ENCODE measurements at places on chromosomes 1 and 21.

DNA sequence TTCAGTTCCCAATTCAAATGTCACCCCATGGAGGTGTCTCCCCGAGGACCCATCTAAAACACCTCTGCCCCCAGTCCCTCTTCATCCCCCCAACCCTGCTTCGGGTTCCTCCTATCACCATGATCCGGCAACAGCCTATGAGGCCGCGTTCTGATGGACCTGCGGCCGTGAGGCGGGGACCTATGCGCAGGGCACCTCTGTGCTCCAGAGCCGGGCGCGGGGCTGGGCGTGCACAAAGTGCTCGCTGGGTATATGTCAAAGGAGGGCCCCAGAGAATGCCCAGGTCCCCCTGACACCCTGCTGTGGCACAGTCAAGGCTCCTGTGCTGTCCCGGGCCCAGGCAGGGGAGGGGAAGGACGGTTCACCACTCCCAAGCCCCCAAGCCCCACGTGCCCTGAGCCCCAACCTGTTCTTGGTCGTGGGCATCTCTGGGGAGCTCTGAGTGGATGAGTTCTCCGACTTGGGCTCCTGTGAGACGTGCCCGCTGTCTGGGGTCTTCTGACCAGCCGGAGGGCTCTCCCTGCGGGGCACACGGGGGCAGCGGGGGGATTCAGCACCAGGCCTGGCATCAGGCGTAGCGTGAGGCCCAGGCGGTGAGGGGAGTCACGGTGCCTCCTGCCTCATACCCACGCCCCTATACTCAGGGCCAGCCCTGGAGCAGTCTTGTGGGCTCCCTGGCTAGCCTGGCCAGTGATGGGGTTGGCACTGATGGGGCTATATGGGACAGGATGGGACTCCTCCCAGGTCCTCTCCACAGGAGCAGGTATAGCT is 67.7 kb downstream of the RAP1GAP start:
- DNase-seq, result no peak

DNA sequence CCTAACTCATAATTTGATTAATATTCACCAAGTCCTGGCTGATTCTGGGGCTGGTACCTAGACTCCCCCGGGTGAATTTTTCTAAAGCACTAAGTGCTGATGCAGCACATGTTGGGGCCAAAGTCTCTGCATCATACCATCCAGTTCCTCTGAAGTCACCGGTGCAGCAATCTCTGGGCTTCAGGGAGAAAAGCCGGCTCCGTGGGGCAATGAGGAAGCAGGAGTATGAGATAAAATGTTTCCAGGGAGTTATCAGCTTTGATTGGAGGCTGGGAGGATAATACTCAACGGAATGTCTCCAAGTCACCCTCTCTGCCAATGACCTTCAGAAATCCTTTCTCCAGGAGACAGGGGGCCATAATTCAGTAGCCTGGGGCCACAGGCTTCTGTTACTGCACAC is 1.2 kb downstream of the FCAMR start:
- no peak for DNase-seq

GRCh38 chr1:116006486-116006964 is 30.2 kb downstream of the SLC22A15 start:
- no peak for DNase-seq

DNA sequence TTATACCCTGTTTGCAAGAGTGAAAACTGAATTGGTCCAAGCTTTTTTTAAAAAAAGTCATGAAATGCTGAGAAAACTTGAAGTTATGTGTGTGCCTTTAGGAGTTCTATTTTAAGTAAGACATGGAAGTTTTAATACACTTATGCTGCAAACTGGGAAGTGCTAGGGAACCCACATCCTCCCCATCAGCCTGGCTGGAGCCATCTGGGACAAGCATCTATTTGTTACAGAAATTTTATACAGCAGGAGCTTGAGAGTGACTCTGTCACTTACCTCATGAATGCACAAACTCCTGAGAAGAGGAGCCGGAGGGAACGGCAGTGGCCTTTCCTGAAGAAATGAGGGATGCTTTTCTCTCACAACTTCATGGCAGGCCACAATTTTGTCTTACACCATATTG is 78.2 kb upstream of the SLC44A3 start:
- no peak for DNase-seq

DNA sequence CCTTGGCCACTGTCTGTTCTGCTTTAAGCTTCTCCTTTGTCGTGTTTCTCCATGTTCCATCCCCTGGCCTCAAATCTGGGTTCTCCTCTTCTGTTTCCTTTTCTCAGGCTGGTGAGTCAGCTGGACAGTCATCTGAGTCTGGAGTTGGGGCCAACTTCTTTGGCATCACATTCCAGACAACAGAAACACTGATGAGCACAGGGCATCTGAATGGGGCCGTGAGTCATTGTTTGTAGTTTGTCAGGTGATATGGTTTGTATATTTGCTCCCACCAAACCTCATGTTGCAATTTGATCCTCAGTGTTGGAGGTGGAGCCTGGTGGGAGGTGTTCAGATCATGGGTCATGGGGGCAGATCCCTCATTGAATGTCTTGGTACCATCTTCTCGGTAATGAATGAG is 14.3 kb upstream of the OLIG2 start:
- no peak for DNase-seq

- no peak for DNase-seq
Observed at GRCh38 chr1:244053831-244054230, 2.7 kb downstream of the ZBTB18 start.

DNA sequence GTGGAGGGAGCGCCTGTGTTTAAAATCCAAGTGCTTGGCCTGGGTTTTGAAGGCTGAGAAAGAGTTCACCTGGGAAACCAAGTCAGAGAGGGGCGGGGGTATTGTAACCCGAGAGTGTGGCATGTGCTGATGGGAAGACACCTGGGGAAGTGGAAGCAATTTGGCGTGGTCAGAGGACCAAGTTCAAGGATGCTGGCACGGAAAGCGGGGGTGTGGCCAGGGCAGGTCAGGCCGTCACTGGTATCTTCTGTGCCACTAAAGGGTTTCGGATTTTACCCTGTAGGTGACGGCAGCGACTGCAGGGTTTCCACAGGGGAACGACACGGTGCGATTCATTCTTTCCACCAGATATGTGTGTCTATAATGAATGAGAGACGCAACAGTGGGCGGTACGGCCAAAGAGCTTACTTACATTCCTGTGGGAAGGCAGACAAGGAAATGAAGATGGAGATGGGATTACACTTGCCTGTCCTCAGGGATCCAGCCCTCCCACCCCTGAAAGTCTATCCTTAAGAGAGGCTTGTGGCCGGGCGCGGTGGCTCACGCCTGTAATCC is 31.3 kb downstream of the CA6 start:
- DNase-seq, result no peak

DNA sequence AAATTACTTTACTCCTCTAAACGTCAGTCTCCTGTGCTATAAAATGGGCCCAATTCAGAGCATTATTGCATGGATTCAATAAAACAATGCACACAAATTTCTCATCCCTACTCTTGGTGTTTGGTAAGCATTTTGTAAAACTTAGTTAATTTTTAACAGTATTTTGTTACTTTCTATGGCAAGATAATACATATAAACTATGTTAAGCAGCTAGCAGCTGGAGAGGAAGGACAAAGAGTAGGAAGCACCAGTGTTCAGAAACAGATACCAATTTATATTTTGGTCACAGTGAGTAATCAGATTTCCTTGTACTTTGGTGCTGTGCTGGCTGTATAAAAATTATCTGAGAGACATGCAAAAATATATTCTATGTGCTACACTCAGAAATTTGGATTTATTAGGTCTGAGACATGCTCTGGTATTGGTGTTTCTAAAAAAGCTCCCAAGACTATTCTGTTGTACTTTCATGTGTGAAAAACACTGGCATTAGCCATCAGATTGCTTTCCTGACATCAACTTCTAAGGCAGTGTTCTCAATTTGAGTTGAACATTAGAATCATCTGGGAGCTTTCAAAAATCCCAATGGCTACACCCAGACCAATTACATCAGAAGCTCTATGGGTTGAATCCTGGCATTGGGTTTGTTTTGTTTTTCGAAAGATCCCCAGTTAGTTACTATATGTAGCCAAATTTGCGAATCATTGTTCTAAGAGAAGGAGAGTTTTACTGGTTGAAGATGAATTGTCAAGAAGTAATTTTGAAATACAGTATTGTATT is 100.3 kb upstream of the C1orf87 start:
- DNase-seq, result no peak

DNA sequence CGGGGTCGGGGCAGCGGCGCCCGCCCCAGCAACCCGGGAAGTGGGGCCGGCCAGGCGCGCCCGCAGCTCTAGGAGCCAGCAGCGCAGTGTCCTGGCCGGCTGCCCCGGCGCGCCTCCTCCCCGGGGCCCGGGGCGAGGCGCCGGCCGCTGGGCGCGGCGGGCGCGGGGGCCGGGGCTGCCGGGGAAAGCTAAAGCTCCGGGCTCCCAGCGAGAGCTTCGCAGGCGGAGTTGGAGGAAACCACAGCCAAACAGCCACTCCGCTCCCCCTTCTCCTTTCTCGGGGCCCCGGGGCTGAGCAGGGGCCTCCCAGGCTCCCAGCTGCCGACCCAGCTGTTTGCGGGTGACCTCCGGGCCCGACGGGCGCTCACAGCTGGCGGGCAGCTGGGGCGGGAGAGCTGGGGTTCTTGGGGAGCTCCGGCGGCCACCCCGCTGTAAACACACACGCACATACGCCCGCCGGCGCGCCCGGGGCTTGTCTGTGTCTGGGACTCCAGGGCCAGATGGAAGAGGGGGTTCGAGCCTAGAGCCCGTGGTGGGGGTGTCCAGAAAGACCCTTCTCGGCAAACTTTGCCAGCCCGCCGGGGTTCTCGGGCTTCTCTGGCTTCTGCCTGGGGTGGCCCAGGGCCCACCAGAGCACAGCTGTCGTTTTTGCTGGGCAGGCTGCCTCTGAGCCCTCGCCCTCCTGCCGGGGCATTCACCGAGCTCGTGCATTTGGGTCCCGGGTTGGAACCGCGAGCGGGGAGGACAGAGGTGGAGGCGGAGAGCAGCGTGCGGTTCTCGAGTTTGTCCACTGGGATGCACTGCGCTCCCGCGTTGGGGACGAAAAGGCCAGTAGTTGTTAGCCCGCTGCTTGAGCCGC is 1.5 kb downstream of the AJAP1 start:
- no peak for DNase-seq

DNA sequence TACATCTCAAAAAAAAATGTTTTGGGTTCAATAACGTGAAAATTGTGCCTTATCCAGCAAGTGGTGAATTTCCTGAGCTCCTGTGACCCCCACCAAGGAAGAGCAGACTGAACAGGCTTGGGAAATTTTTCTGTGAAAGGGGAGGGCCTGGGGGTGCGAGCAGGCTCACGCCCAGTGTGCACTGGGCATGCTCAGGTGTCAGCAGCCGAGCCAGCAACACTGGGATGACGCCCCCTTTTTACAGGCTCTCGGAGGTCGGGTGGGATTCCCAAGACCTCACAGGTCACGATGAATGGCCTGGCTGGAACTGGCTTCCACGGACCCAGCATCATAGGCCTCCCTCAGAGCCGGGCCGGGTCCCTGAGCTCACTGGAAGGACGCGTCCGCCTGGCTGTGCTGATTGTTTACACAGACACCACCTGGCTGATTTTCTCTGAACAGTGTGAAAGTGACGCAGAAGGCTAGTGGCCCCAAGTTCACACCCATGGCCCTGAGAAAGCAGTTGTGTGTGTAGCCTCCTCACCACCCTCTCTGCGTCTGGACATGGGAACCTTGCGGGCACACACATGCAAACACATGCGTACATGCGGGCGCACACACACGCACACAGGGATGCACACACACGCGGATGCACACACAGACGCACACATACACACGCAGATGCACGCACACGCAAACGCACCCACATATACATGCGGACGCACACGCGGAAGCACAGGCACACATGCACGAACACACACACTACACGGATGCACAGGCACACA is 9.2 kb downstream of the CSTB start:
- DNase-seq, result no peak

- DNase-seq, result peak; percentile 23
Observed at GRCh38 chr1:109788695-109789521, 25.2 kb upstream of the EPS8L3 start.

DNA sequence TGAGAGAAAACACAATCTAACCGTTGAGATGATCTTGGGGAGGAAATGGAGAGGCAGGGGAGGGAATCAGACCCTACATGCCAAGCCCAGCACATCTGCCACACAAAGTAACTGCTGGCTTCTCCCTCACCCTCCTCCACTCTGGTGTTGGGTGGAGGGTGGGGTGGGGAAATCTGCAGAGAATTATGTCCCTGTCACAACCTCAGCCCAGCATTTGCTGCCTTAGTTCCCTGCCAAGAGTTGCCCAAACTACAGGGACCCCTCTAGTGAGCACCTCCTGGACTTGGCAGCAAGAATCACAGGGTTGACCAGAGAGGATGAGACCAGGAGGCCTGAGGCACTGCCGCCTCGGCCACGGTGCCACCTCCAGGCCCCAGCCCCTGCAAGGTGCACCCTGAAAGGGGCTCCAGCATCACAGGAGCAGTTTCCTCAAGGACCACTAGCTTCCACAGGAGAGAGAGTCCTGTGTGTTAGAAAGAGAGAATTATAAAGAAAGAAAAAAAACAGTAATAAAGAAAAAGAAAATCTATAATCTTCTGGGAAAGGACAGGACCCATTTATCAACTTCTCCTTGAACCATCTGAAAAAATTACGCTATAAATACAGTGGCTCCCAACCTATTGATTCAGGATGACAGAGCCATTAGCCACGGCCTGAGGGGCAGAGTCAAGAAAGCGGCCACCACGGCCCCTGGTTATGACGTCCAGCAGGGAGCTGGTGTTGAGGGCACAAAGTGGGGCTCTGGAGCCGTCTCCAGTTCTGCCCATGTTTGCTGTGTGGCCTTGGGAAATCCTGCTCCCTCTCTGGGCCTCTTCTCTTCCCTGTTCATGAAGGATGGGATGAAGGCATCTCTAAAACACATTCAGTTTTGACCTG is 451.7 kb downstream of the MATN1 start:
- DNase-seq, result no peak

- no peak for DNase-seq
Observed at GRCh38 chr1:220696863-220697231, 6.7 kb downstream of the C1orf115 start.

DNA sequence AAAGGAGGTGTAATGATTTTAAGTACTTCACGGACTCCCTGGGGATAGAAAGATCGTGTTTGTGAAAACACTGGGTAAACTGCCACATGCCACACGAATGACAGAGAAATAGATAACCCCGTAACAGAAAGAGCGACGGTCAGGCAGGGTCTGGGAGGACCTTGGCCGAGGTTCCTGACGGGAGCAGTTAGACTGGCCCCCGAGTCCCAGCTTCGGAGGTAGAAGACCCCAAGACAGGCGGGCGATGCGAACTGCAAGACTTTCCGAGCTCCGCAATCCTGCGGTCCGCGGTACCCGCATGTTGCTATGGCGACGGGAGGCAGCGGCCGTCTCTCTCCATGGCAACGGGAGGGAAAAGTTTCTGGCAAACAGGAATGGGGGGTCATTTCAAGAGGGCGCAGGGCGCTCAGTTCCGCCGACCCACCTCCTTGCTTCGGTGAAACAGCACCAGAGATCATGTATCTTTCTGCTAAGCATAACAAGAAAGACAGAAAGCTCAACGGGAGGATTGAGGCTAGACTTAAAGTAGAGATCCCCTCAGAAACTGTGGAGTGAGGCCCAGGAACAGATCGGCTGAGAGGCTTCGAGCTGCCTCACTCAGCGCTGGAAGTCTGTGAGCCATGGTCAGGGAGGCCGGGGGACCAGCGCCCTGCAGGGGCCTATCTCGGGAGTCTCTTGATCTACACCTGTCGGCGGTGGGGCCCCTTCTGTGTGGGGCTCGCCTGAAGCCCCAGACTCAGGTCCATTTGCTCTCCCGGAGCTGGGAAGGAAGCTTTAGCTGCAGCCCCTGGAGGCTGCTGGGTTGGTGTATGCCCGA is 685 bp upstream of the SYT6 start:
- no peak for DNase-seq

GRCh38 chr1:164777518-164777917 is 218.5 kb downstream of the PBX1 start:
- DNase-seq, result no peak

GRCh38 chr1:10446790-10447422 is 2.9 kb upstream of the CORT start:
- DNase-seq, result no peak

- no peak for DNase-seq
Observed at GRCh38 chr1:228393268-228393701, 13.3 kb downstream of the TRIM11 start.

Measured in KG1 (cell line).